ENCODE measurements at places on chromosomes 16 and 17.

GRCh38 chr16:57887711-57888110 lies 83.2 kb downstream of the CNGB1 start:
- no peak for DNase-seq

DNA sequence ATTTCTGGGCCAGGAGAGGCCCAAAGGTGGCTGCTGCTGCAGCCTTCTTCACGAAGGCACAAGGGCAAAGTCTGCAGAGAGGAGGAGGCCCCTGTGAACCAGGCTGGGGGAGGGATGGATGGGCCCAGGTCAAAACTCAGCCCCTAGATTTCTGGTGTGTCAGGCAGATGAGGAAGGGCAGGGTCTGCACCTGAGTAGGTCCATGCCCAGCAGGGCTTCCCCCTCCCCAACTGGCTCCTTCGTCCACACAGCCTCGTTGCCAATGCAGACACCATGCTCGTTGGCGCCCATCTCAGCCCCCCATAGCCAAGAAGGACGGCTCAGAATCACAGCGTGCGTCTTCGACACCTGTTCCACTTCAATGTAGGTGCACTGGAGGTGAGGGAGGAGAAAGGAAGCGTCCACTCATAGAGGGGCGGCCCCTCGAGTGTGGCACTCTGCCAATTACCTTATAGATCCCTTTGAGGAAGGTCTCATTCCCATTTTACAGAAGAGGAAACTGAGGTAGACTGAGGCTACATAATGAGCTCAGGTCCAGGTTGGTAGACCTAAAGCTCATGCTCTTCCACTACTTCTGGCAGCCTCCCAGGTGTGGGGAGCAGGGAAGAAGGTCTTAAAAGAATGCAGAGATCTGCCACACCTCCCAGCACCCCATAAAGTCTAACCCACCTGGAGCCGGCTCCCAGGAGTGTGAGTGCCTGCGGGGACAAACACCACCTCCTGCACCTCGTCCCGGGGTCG lies 902 bp downstream of the SCRN2 start:
- no peak for DNase-seq

GRCh38 chr16:11291091-11291703 lies 10.1 kb upstream of the PRM1 start:
- no peak for DNase-seq

DNA sequence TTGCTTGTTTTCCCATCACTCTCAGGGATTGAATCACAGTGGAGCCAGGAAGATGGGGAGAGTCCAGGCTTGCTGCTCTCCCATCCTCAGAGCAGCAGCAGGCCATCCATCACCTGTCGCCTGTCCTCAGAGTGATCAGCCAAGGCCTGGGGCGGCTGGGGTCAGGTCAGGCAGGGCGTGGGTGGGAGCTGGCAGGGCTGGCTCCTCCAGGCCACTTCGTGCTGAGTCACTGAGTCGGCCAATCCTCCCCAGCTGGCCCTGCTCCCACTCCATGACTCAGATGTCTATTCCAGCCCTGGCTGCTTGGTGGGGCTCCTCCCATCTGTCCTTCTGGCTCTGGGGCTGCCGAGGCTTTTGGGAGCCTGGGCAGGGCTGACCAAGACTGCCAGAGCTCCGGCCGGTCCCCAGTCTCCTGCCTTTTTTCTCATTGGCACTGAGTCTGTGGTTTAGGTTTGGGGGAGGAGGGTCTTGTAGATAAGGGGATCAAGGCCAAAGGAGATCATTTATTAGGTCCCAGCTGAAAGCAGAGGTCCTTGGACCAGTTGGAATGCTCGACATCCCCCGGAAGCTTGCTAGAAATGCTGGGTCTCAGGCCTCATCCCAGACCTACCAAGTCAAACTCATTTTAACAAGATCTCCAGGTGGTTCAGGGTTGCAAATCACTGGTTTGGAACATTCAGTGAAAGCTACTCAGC lies 72.7 kb downstream of the ABCC1 start:
- DNase-seq: no peak

DNA sequence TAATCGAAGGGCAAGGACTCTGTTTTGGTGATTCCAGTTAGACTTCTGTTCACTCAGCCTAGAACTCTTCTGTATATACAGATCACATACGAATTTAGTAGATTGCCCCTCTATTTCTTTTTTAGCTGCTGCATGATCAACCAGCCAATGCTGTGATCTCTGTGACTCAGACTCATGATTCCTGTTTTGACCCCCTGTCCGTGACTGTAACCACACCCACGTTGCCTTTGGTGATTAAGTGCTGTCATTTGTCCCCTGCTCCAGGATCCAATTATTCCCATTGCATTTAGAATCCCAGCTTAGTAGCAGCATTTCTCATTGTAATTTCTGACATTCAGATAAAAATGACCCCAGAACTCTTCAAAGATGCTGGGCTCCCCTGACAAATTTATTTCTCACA lies 545.7 kb downstream of the NPIPA7 start:
- no peak for DNase-seq

- DNase-seq: no peak
Measured at GRCh38 chr17:16091773-16092172, 92.1 kb downstream of the TTC19 start.

- DNase-seq: no peak
Measured at GRCh38 chr17:35448899-35449227, 297 bp upstream of the SLFN13 start.

DNA sequence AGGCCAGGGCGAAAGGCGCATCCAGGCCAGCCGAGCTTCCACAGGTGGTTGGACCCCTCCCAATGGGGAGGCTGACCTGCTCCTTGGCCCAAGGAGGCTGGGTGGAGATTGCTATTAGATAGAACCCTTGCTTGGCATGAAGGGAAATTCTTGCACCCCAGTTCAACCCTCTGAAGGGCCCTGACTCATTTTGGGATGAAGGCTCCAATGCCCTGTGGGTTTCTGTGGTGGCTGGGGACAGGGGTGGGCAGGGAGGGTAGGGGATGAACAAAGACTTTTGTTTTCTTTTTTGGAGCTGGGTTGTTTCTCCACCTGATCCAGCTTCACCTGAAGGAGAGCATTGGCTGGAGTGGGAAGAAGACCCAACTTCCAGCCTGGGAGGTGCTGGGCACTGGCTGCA lies 16.7 kb upstream of the TBX21 start:
- no peak for DNase-seq

- DNase-seq: no peak
Measured at GRCh38 chr17:50769884-50770283, 2.6 kb upstream of the ANKRD40CL start.

- DNase-seq: no peak
Measured at GRCh38 chr17:70848785-70849184, 679.5 kb downstream of the KCNJ2 start.

All from stimulated activated CD4-positive, alpha-beta T cell treated with anti-CD3 and anti-CD28 coated beads, Interleukin-2, amount 100 ng/mL, for 24 hours (primary cell).